ENCODE measurements at places on chromosomes 3 and 15.

GRCh38 chr3:28903171-28903601 is 377.7 kb upstream of the RBMS3 start:
- DNase-seq, result no peak

DNA sequence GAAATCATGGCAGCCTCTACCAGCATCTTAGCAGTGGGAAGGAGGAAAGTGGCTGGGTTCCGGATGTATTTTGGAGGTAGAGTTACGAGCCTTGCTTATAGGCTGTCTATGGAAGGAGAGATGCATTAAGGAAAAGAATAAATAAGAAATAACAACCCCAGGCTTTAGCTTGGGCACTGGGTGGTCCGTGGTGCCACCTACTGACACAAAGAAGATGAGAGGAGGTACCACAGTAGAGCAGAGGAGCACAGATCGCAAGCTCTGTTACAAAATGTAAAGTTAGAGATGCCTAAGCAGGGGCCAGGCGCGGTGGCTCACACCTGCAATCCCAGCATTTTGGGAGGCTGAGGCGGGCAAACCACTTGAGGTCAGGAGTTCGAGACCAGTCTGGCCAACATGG is 74.8 kb downstream of the TMEM39A start:
- no peak for DNase-seq

DNA sequence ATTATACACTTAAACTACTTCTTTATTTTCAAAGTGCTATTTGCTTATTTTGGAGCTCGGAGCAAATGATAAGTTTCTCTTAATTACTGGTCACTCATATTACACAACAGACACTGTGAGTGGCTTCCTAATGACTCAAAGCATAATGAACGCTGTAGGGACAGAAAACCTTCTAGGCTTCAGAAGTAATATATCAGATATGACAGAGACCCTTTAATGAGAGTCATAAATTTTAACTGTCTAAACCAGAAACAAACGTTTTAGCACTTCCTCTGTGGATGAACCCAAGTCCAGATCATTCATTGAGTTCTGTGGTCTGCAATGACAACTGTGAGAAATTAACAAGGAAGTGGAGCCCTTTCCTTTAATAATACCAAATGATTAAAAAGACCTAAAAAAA is 66.6 kb downstream of the ARPP21 start:
- no peak for DNase-seq

- no peak for DNase-seq
These were observed 55.7 kb upstream of the PLXND1 start for GRCh38 chr3:129662191-129662608.

DNA sequence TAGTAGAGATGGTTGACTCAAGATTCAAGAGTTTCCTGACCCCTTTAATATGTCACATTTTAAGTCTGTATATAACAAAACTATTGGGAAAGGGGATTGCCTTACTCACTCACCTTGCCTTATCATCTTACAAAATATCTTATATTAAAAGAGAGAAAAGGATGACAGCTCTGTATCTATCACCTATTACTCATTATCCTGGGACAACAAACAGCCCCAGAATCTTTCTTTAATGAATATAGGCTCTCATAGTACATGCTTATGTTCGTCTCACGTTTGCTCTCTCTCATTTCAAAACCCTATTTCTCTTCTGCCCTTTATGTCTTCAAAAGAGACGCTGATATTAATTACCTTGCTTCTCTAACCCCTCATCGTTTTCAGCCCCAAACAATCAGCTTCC is 1023.4 kb upstream of the CFAP20DC start:
- no peak for DNase-seq

DNA sequence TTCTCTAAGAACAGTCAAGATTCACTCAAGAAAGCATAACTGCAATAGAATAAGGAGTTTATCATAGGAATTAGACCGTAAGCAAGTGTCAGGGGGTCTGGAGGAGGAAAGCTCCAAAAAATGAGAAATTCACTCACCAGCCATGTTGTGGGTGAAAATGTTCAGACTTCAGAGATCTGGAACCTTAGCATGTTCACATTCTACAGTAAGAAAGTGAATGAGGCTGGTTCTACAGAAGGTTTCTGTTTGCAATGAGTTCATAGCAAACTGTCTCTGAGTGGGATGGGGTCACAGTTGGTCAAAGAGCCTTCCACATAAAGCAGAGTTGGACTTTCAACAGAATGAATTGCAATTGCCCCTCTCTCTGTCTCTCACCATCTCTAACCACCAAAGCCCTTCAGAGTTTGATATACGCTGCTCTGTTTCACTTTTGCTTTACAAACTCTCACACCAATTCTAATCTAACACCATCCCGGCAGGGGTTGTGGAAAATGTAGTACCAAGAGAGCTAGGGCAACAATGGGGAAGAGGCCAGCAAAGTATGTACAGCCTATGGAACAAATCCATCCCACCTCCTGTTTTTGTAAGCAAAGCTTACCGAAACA is 581.8 kb upstream of the UBE2E2 start:
- no peak for DNase-seq

DNA sequence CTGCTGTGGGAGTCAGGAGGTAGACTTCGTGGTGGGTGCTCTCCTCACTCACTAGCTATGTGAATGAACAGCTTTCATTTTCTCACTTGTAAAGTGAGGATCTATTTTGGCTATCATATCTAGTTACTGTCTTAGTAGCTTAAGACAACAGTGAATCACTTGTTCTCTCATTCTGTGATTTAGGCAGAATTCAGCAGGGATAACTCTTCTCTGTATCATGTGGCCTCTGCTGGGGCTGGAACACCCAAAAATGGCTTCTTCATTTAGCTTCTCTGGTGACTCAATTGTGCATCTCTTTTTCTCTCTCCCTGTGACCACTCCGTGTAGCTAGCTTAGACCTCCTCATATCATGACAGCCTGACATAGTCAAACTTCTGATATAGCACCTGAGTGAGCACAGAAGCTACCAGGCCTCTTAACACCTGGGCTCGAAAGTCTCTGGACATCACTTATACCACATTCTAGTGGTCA is 68.4 kb downstream of the BFSP2 start:
- no peak for DNase-seq

DNA sequence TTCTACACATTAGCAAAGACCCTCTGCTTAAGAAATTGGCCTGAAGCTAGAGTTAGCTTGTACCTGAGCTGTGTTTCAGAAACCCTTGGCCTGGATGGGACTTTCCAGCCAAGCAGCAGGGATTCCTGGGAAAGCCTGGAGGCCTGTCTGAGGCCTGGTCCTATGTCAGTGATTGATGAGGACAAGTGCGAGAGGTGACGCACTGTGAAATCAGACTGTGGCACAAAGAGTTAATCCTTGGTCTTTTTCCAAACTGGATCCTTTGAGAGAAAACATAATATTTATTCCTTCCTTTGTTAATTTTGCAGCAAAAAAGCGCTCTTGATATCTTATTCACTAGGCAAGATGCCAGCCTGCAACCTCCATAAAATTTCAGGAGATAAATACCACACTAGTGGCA is 225.0 kb upstream of the ATP11B start:
- no peak for DNase-seq

- no peak for DNase-seq
These were observed 21.5 kb upstream of the SNRPA1 start for GRCh38 chr15:101316529-101316928.

DNA sequence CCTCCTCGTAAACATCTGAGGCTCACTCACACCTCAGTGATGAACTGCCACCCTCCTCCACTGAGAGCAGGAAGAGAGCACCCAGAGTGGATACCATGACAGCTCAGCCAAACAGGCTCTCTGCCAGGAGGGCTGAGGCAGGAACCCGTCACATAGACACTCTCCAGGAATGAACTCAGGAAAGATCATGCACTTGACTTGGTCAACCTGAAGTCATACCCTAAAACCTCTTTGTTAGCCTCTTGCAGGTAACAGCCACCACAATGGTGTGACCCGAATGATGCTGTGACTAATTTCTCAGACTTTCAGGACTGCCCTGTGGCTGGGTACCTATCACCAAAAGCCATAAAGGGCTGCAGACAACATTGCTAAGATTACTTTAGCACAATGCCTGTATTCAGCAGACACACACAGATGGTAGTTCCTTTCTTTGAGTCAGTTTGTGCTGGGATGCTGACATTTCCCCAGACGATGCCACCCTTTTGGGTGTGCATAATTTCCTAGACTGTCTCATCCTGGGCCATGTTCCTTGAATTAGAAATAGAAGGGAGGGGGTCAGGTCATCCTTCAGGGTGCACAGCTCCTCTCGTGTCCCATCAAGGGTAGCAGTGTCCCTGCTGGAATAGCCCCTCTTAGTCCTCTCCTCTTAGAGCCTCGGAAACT is 30.3 kb downstream of the CX3CR1 start:
- no peak for DNase-seq

- no peak for DNase-seq
These were observed 266.3 kb upstream of the CNTN4 start for GRCh38 chr3:1832395-1832794.

- DNase-seq, result no peak
These were observed 102.0 kb downstream of the IL12A start for GRCh38 chr3:160090653-160091052.

DNA sequence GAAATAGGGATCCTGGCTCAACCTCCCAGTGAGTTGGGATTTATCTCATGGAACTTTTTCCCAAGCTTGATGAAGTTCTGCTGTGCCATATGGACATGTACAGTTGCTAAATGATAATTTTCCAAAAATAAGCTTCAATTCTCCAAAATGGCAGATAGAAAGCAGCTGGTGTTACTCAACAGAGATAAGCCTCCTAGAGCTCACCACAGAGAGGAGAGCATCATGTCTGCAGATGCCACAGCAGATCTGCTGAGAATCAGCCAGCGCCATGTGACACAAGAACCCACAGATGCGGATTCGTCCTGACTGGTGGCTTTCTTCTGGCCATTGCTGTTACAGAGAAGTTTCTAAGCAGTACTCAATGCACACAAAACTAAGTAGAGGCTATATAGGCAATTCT is 50.6 kb downstream of the AGTR1 start:
- peak; percentile 18 for DNase-seq

- no peak for DNase-seq
These were observed 19.6 kb downstream of the HEMK1 start for GRCh38 chr3:50588759-50589433.

DNA sequence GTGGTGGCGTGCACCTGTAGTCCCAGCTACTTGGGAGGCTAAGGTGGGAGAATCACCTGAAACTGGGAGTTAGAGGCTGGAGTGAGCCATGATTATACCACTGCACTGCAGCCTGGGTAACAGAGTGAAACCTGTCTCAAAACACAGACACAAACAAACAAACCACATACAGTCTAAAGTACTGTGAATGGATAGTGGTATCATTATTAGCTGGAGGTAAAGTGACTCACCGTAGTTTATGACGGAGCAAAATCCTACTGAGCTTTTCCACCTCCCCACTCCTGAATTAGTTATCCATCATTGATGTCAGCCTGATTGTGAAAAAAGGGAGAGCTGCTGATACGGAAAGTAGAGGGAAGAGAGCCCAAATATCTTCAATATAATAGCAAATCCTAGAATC is 3.2 kb upstream of the CNOT10 start:
- no peak for DNase-seq

DNA sequence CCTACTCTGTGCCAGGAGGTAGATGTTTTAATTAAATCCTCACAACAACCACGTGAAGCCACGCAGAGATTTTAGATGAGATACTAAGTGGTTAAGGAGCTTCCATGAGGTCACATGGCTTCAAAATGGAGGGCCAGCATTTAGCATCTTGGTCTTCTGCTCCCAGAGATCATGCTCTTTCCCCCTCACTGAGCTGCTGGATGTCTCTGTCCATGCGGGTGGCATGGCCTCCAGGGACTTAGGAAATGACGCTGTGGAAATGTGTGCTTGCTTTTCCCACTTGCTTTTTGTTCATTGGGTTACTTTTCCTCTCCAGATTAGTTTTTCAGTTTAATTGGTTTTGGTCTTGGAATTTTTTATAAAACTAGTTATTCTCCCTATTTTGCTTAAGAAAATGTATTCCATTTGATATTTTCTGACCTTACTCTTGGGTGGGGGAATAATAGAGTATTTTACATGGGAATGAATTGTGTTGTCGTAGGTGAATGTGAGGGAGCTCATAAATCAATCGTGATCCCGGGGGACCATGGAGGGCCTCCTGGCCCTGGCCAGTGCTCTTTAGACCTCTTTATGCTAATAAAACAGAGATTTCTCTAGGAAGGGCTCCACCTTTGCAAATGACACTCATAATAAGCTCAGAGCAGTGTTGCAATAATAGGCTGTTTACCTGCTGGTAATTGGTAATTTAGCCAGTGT is 376.0 kb upstream of the ONECUT1 start:
- no peak for DNase-seq

DNA sequence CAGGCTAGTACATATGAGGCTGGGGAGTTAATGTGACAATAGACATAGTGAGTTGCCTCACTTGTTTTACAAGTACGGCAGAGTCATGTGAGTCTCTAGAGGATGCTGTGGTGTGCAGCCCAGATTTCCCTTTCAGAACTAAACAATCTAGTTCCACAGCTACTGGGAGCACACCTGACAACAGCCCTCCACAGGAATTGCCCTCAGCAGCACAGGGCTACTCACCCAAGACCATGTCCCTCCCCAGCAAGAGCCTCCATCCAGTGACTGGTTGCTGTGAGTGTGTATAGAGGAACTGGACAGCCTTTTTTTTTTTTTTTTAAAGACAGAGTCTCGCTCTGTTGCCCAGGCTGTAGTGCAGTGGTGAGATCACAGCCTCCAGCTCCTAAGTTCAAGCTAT is 40.2 kb upstream of the UBE2E2 start:
- DNase-seq, result no peak

DNA sequence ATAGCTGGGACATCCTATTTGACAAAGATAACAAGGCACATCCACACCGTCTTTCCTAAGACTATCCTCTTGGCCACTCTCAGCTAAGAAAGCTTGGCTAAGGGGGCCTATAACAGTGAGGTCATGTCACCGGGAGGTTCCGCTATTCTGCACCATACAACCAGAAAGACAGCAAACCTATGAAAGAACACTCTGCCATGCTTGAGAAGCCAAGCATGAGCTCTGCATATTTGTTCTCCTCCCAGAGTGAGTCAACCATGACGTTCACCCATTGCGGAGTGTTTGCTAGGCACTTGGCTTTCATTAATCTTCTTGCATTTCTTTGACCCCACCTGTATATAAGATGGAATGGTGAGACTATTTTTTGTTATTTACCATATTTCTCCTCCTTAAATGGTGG is 141.2 kb downstream of the GMNC start:
- no peak for DNase-seq
